ENCODE measurements at places on chromosomes 6 and 20. TPM values are rescaled to one million over a fixed set of nuclear protein-coding genes. Genes with fewer than 3 reads are reported as not detected.

GRM4 gene
- not detected for total RNA-seq

HLA-G gene
- total RNA-seq = not detected

SLC2A10 gene
- 15.2 TPM for total RNA-seq

SLC4A11 gene
- 0.28 TPM for total RNA-seq

SLC22A2 gene
- total RNA-seq = not detected

CAPN11 gene
- not detected for total RNA-seq

DNA sequence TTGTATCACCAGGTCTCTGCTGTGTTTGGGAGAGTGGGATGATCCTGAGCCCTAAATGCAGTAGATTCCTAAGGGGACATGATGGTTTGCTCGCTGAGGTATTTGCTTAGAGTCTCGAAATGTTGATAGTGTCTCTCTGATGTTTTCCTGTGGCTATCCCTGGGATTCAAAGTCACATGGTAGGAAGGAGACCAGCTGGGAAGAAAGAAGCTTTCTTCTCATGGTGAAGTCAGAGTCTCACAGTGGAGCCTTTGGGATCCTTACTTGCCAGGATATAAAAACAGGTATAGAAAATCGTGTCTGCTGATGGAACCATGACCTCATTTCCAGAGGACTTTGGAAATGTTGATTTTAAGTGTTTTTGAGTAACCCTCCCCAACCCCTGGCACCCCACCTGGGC lies 259.3 kb upstream of the SUPT3H start:
- H3K4me3 ChIP-seq = no peak overlapping the region
- H3K27ac ChIP-seq = no peak overlapping the region
- no peaks in the 10 kb centered on the region for H3K27me3 ChIP-seq
- H3K4me1 ChIP-seq = peaks cover 3% of the 10 kb centered on the region

GRCh38 chr6:49257549-49257948 lies 205.5 kb downstream of the MMUT start:
- H3K27me3 ChIP-seq = no peaks in the 10 kb centered on the region
- H3K27ac ChIP-seq = no peak overlapping the region
- H3K4me3 ChIP-seq = no peak overlapping the region
- H3K4me1 ChIP-seq = no peaks in the 10 kb centered on the region
- no peak for DNase-seq

GRCh38 chr20:48098099-48098498 lies 312.8 kb upstream of the SULF2 start:
- H3K27me3 ChIP-seq = no peaks in the 10 kb centered on the region
- no peak overlapping the region for H3K4me3 ChIP-seq
- no peaks in the 10 kb centered on the region for H3K4me1 ChIP-seq
- no peak for DNase-seq
- H3K27ac ChIP-seq = no peak overlapping the region
- H3K36me3 ChIP-seq = no peaks in the 10 kb centered on the region

GRCh38 chr6:28003059-28003458 lies 46.0 kb downstream of the OR2B6 start:
- no peak overlapping the region for H3K27ac ChIP-seq
- H3K4me3 ChIP-seq = no peak overlapping the region
- DNase-seq = no peak
- H3K36me3 ChIP-seq = no peaks in the 10 kb centered on the region
- no peaks in the 10 kb centered on the region for H3K27me3 ChIP-seq

GRCh38 chr6:146871611-146872425 lies 273.0 kb downstream of the ADGB start:
- no peak overlapping the region for H3K27ac ChIP-seq
- no peaks in the 10 kb centered on the region for H3K27me3 ChIP-seq
- no peak overlapping the region for H3K4me3 ChIP-seq
- no peaks in the 10 kb centered on the region for H3K36me3 ChIP-seq
- no peak for DNase-seq

DNA sequence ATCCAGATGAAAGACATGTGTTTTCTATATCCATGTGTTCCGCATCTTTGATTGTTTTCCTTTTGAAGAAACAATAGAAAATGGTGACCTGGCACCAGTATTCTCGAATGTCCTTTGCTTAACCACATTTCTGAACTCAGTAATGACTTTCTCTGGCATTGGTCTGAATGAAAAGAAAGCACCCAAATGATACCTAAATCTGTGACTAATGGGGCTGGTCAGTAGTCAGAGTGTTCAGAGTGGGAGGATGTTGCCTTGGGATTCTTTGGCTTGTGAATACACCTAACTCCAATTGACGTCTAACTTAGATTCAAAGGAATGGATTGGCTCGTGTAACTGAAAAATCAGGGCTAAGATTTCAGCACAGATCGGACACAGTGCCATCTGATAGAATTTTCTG lies 27.1 kb downstream of the PARD6B start:
- H3K27ac ChIP-seq = no peak overlapping the region
- H3K27me3 ChIP-seq = peaks cover 2% of the 10 kb centered on the region
- no peaks in the 10 kb centered on the region for H3K36me3 ChIP-seq
- H3K4me1 ChIP-seq = peaks cover 11% of the 10 kb centered on the region
- DNase-seq = peak; percentile 24

GRCh38 chr6:69816569-69816968 lies 19.8 kb upstream of the LMBRD1 start:
- no peak overlapping the region for H3K4me3 ChIP-seq
- no peaks in the 10 kb centered on the region for H3K36me3 ChIP-seq
- H3K4me1 ChIP-seq = no peaks in the 10 kb centered on the region
- H3K27ac ChIP-seq = no peak overlapping the region
- no peaks in the 10 kb centered on the region for H3K27me3 ChIP-seq
- DNase-seq = no peak

- peaks cover 2% of the 10 kb centered on the region for H3K4me1 ChIP-seq
- H3K27me3 ChIP-seq = no peaks in the 10 kb centered on the region
- H3K4me3 ChIP-seq = no peak overlapping the region
- DNase-seq = no peak
- H3K27ac ChIP-seq = no peak overlapping the region
These were observed 559.5 kb downstream of the UTRN start for GRCh38 chr6:144844596-144844995.

- no peaks in the 10 kb centered on the region for H3K4me1 ChIP-seq
- H3K27ac ChIP-seq = no peak overlapping the region
- DNase-seq = no peak
- peaks cover 2% of the 10 kb centered on the region for H3K27me3 ChIP-seq
These were observed 163.1 kb upstream of the PMEPA1 start for GRCh38 chr20:57872816-57873409.

- peaks cover 2% of the 10 kb centered on the region for H3K27me3 ChIP-seq
- H3K27ac ChIP-seq = no peak overlapping the region
- H3K4me3 ChIP-seq = no peak overlapping the region
- H3K36me3 ChIP-seq = no peaks in the 10 kb centered on the region
These were observed 11.8 kb upstream of the SCAF8 start for GRCh38 chr6:154721460-154721859.

DNA sequence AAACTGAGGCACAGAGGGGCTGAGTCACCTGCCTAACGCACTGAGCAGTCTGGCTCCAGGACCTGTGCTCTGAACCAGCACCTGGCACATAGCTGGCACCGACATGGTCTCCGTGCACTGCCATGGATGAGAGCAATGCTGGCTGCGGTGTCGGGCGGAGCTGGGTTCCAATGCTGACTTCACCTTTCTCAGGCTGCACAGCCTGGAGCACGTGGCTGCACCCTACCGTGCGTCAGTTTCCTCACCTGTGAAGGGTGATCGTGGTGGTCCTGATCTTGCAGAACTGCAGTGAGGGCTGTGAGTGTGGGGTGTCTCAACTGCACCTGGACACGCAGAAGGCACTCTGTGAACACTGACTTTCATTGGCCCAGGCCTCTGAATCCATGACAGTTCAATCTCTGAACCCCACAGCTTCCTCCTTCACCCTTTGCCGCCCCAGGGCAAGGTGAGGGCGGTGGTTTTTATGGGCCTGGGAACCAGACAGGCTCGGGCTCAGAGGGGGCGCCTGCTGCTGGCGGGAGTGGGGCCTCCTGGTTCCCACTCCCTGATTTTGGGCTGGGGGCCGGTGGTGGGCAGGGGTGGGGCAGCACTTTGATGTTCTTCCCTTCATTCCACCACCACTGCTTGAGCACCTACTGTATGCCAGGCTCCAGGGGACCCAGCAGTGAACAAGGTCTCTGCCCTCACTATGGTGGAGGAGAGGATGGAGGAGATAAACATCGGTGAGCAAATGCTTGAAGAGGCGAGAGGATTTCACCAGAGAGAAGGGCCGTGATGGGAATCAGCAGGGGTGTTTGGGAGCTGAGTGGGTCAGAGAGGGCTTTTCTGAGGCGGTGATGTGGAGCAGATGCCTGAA lies 102.9 kb downstream of the CEBPB start:
- DNase-seq = no peak
- H3K4me1 ChIP-seq = peaks cover 25% of the 10 kb centered on the region
- peak overlapping the region; percentile 90 for H3K27ac ChIP-seq
- no peaks in the 10 kb centered on the region for H3K36me3 ChIP-seq
- no peak overlapping the region for H3K4me3 ChIP-seq

DNA sequence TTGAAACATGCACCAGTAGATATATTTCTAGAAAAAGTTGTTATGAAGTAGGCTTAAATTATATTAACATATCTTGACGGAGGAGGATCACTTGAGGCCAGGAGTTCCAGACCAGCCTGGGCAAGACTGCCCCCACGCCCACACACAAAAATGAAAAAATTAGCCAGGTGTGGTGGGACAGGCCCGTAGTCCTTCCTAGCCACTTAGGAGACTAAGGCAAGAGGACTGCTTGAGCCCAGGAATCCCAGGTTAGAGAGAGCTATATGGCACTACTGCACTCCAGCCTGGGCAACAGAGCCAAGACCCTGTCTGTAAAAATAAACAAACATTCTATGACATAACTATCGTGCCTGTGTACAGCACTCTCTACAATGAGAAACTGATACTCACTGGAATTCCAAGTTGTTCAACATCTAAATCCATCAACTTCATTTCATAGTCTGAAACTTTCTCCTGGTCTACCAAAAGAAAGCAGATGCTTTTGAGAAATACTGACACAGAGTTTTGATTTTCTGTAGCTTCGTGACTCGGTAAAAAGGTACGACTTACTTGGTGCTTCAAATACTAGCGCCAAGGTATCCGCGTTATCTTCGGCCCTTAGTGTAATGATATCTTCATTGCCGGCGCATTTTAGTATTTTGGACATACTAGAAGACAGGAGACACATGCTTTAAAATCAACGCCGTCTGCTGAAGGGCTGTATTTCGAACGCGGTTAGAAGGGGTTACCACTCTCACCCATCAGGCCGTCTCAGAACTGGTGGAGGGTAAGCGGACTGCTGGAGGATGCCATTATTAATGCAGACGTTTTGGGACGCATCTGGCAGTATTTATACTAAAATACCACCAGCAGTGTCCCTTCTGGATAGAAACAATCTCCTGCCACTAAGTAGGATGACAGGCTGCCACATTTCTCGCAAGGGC lies 1.3 kb downstream of the PCNA start:
- no peaks in the 10 kb centered on the region for H3K27me3 ChIP-seq
- no peak for DNase-seq
- peaks cover 6% of the 10 kb centered on the region for H3K36me3 ChIP-seq
- peak overlapping the region; percentile 41 for H3K27ac ChIP-seq
- H3K4me3 ChIP-seq = peak overlapping the region; percentile 70

DNA sequence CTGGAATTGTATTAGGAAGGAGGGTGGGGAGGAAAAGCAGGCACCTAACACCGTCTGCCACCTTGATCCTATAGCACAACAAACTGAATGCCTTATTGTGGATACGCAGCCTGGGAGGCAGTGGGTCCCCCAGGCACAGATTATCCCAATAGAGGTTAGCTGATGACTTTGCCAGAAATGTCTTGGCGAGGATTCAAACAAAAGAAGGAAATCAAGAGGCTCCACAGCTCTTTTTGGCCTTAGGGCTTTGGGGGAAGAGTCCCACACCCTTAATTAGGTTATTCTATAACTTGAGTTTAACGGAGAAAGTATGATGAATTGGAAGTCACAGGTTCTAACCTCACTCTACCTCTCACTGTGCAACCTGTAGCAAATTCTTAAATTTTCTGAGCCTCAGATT lies 102.0 kb downstream of the MRPL14 start:
- no peaks in the 10 kb centered on the region for H3K36me3 ChIP-seq
- peaks cover 20% of the 10 kb centered on the region for H3K4me1 ChIP-seq
- no peaks in the 10 kb centered on the region for H3K27me3 ChIP-seq
- DNase-seq = no peak
- no peak overlapping the region for H3K27ac ChIP-seq

DNA sequence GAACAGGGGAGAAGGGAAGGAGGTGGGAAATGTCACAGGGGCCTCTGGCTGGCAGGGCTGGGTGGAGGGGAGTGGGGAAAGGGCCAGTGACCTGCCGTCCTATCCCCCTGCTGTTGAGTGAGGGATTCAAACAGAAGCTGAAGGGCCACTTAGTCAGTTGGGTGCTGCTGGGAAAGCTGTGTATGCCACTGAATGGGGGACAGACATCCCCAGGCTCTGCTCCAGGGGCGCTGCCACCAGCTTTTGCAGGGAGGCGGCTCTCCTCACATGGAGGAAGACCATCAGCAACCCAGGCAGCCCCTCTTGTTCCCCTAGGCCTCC lies 50.0 kb downstream of the MDGA1 start:
- peaks cover 2% of the 10 kb centered on the region for H3K27me3 ChIP-seq
- no peaks in the 10 kb centered on the region for H3K4me1 ChIP-seq
- peaks cover 8% of the 10 kb centered on the region for H3K36me3 ChIP-seq
- no peak overlapping the region for H3K27ac ChIP-seq

DNA sequence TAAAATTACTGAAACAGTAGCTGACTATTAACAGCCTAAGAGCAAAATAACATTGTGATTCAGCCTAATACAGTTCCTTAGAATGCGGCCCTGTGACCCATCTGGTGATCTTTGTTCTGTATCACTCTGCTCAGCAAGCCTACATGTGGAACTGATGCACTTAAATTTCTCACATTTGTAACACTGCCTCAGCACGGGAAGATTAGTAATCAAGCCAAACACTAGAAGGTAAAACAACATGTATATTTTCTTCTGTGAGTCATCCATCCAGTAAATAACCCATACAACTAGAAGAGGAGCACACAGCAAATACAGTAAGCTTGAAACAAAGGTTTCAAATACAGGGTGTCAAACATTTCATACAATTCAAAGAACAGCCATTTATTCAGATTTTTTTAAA lies 189.7 kb upstream of the NOX3 start:
- H3K36me3 ChIP-seq = no peaks in the 10 kb centered on the region
- peak; percentile 62 for DNase-seq
- H3K4me3 ChIP-seq = no peak overlapping the region

DNA sequence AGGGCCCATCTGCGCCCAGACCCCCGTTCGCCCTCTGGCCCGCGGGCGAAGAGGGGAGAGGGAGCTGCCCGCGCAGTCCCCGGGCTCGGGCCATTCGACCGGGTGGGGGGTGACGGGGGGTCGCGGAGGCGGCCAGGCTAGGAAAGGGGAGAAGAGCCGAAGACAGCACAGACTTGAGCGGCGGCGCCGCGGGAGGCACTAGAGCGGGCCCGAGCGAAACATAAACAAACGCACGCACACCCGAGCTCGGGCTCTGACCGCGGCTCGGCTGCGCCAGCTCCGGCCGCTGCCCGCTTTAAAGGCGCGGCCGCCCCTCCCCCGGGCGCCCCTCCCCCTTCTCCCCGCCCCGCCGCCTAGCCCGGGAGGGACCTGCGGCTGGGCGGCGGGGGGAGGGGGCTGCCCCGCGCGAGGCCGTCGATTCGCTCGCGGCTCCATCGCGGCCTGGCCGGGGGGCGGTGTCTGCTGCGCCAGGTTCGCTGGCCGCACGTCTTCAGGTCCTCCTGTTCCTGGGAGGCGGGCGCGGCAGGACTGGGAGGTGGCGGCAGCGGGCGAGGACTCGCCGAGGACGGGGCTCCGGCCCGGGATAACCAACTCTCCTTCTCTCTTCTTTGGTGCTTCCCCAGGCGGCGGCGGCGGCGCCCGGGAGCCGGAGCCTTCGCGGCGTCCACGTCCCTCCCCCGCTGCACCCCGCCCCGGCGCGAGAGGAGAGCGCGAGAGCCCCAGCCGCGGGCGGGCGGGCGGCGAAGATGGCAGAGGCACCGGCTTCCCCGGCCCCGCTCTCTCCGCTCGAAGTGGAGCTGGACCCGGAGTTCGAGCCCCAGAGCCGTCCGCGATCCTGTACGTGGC lies at the start of gene FOXO3:
TSS of gene FOXO3 (plus strand) at position 455 of the 846 bp plus-strand sequence. CDS start at position 747, 292 bp downstream.
- no peaks in the 10 kb centered on the region for H3K27me3 ChIP-seq
- H3K4me1 ChIP-seq = peaks cover 13% of the 10 kb centered on the region
- H3K36me3 ChIP-seq = peaks cover 5% of the 10 kb centered on the region
- H3K4me3 ChIP-seq = peak within 1 kb of the TSS; percentile 78

All from IMR-90 (cell line).